ENCODE measurements at places on chromosomes 16 and 17.
A peak's percentile ranks its signal among the peaks of the same experiment; 100 is the strongest.

- no peak for DNase-seq
Observed at GRCh38 chr17:38885728-38886642, 16.1 kb downstream of the LASP1 start.

DNA sequence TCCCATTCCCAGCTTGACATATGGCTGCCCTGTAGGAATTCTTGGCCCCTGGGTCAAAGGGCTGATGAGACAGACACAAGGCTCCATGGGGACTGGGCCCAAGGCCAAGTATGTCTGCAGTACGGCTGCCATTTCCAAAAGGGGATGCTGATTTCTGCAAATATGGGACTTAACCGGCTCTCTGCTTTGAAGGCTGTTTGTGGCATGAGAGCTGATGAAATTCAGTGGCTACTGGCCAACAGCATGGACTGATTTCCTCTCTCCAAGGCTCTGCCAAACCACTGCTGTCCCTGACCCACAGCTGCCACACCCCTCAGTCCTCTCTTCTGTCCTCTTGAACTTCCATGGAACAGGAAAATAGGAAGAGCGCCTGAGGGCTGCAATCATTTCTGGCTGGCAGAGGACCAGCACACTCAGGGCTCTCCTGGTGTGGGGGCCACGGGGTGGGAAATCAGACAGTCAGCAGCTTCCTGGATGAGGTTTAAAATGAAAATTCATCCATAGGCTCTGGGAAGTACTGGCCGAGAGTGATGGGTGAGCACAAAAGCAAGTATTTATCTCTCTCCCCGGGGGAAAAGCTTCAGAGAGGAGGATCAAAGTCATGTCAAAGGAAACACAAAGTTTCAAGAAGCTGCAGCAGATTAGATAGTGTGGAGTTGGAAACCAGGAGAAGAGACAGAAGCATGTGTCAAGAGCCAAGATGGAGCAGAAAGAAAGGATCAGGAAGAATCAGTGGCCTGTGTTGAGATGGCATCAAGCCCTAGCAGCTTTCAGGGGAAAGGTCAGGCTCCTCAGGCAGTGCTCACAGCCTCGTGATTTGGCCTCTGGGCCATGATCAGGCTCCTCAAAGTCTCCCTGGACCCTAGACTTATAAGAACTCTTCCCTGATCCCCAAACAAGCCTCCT lies 64.1 kb upstream of the SREBF1 start:
- peak; percentile 65 for DNase-seq

GRCh38 chr17:39261286-39261685 lies 35.5 kb upstream of the STAC2 start:
- no peak for DNase-seq

DNA sequence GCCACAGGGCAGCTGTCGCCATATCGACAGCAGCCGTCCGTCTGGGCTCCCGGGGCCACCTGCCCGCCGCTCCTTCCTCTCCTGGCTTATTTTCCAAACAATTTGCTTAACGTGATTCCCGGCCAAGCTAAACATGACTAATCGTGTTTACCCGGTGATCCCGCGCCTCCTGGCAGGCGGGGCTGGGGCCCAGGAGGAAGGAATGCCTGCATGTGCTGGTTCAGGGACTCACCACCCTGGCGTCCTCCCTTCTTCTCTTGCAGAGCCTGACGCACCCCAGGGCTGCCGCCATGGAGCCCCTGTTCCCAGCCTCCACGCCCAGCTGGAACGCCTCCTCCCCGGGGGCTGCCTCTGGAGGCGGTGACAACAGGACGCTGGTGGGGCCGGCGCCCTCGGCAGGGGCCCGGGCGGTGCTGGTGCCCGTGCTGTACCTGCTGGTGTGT lies 6.1 kb downstream of the SSTR5 start:
- peak; percentile 46 for DNase-seq

GRCh38 chr17:42845556-42845917 lies 1.2 kb downstream of the AOC2 start:
- DNase-seq, result no peak

DNA sequence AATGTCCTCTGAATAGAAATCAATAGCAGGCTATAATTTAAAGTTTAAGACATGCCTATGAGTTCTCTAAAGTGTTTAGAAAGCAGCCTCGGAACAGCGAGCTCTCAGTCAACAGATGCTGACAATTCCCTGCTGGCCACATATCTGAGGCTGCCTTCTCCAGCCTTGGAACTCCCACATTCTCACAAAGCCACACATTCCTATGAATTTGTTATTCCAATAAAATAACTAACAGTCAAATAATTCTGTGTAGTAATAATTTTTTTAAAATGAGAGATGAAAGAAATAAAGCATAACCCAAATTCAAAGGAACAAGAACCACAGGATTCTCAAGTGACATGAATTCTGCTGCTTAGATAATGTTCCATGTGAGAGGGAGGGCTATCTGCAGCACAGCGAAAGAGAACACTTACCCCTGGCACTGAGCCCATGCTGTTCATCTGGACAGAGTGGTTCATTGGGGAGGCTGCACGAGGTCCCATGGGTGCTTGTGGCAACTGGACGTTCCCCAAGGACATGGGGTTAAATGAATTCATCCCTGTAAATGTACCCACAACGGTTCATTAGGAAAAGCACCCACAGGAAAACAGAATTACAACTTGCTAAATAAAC lies 56.9 kb upstream of the TRAP1 start:
- no peak for DNase-seq

DNA sequence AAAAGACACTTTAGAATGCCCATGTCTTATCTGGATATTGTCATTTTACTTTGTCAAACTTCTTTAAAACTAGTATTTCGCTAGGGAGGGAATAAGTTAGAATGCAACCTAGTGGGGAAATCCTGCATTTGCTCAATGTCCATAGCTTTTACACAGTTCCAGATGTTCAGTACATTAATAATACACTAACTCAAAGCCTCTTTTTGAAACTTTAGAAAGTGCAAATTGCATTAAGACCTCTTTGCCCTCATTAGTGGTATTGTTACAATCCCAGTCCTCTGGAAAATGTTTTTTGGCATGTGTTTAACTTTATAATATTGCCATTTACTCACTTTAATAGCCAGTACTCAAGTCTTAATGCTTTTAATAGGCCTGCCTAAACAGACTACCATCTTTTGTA lies 106.8 kb downstream of the BRIP1 start:
- peak; percentile 69 for DNase-seq

GRCh38 chr16:3787924-3788661 lies 70.8 kb upstream of the TRAP1 start:
- DNase-seq, result no peak

- no peak for DNase-seq
Observed at GRCh38 chr16:87185308-87185707, 131.9 kb downstream of the C16orf95 start.

DNA sequence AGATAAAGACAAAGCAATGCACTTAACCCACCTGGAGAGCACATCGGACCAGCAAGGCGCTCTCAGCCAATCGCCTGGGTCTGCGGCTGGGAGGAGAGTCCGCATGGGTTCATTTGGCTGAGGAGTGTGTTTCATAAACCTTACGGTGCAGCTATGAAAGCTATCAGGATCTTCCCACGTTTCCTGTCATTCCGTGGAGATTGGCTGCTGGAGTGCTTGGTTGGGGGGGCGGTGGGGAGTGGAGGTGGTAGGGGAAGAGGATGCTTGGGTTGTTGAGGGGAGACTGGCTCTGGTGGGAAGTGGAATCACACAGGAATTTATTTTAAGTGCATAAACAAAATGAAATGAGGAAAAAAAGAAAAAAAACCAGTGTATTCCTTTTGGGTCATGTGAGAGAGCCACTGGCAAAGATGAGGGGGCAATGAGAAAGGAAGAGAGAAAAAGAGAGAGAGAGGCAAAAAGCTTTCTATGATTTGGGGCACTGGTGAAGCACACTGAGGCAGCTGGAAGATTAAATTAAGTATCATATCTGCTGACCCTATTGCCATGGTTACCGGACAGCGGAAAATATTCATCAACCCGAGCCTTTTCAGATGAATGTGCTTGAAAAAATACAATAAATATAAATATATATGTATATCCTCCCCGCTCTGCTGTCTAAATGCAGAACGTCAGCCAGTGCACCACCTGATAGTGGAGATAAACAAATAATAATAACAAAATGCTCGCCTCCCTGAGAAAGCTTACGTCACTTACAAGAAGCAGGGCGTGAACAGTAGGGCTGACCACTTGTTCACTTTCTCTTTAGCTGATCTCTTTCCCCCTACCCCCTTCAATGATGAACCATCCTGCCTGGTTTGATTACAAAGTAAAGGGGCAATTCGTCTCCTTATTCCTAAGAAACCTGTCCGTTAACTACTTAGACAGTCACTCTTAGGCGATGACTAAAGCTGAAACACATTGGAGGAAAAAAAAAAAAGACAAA lies 457.0 kb upstream of the ZFHX3 start:
- no peak for DNase-seq

GRCh38 chr16:18979936-18980335 lies 3.8 kb upstream of the TMC7 start:
- no peak for DNase-seq

GRCh38 chr17:14434506-14434905 lies 133.6 kb downstream of the HS3ST3B1 start:
- DNase-seq, result no peak

DNA sequence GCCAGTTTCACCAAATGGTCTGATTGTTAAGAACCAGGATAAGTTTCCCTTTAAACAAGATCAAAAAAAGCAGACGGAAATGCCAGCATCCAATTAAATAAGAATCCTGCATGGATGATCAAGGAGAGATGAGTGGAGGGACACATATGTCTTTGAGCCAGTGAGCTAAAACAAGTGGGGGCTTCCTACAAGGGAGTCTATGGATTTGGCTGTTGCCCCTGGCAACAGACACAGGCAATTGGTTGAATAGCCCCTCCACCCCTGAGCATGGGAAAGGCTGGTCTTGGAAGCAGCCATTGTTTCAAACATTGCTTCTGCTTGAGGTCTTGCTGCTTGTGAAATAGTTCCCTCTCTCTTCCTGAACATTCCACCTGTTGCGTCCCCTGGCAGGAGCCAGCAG lies 374.7 kb upstream of the ERCC4 start:
- no peak for DNase-seq

GRCh38 chr16:46949241-46949892 lies 24.1 kb downstream of the DNAJA2 start:
- DNase-seq, result no peak

GRCh38 chr16:1098266-1098991 lies 2.4 kb upstream of the C1QTNF8 start:
- no peak for DNase-seq

DNA sequence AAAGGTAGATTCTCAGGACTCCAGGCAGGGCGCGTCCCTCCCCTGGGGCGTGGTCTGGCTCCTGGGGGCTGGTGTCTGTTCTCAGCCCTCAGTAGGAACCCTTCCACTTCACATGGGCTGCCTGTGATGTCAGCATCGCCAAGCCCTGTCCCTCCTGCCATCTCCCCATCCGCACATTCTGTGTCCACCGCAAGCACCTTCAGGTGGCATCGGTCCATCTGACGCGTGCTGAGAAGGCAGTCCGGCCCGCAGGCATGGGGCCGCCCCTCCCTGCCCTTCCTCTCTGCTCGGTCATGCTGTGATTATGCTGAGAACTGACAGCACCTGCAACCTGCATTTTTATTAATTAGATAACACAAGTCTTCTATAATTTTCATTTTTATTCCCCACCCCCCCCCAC lies 12.7 kb upstream of the DNAH17 start:
- no peak for DNase-seq

- DNase-seq, result no peak
Observed at GRCh38 chr17:1730326-1731193, 6.1 kb downstream of the WDR81 start.

DNA sequence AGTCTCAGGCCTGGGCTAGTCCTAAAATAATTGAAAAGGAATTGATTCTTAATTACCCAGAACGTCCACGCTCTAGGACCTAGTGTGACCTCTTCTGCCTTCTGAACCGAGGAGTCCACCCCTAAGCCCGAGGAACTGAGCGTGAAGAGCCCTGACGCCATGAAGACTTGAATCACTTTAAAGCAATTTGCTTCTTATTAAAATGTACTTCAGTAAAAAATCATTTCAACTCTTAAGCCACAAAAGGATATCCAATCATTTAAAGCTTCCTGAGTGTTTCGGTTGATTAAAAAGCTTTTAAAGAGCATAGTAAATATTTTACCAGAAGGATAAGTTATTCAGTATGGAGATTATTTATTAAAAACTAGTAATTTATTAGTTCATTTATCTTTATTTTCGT lies 11.6 kb downstream of the HSBP1 start:
- no peak for DNase-seq

- no peak for DNase-seq
Observed at GRCh38 chr17:77649717-77650211, 308.7 kb upstream of the TNRC6C start.

- DNase-seq, result no peak
Observed at GRCh38 chr17:27529230-27529796, 73.1 kb downstream of the KSR1 start.

DNA sequence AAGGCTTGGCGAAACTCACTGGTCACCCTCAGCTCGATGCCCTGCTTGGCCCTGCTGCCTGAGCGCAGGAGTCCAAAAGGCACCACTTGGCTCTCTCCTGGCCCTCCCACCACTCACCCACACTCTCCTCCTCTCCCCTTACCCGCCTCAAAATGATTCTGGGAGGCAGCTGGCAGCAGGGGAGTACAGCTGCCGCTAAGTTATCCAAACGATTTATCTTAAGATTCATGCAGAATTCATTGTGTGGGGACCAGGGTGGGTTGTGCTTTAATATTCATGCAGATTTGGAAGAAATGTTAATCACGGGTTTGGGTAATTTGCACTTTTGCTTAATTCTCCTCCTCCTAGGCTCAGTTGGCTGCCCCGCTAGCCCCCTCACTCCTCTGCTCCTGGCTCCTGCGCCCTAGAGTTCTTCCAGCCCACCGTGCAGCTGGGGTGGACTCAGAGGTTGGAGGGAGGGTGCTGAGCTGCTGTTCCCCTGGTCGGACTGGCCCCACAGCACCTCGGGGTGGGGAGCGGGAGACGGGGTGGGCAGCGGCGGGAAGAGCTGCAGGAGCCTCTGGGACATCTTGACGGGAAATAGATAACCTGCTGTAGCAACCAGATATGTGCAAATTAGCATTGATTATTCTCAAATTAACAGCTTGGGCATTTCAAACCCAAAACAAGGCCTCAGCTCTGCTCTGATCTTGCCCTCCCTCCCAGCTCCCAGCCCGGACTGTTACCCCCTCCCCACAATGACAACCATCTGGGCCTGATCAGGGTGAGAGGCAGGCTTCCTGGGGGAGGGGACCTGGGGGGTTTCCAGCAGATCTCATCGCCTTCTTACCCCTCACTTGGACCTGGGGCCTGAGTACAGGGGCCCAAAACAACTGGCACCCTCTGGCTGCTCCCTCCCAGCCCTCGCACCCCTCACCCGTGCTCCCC lies 122.6 kb upstream of the RPL38 start:
- no peak for DNase-seq

- DNase-seq, result no peak
Observed at GRCh38 chr16:76237471-76237870, 39.7 kb upstream of the CNTNAP4 start.

GRCh38 chr17:17497065-17497844 lies 1.1 kb upstream of the RASD1 start:
- DNase-seq, result peak; percentile 44

GRCh38 chr17:79561486-79562133 lies 49.2 kb downstream of the RBFOX3 start:
- no peak for DNase-seq
